ENCODE measurements at places on chromosomes 13 and 19. TPM values are rescaled to one million over a fixed set of nuclear protein-coding genes. Genes with fewer than 3 reads are reported as not detected.
A peak's percentile ranks its signal among the peaks of the same experiment; 100 is the strongest.

OR7A5 gene
- total RNA-seq, result not detected

GRCh38 chr13:30675717-30676116 lies 58.0 kb downstream of the USPL1 start:
- H3K4me3 ChIP-seq, result no peak overlapping the region
- H3K27ac ChIP-seq, result no peak overlapping the region
- DNase-seq, result no peak
- H3K27me3 ChIP-seq, result no peaks in the 10 kb centered on the region
- H3K36me3 ChIP-seq, result peaks cover 15% of the 10 kb centered on the region

DNA sequence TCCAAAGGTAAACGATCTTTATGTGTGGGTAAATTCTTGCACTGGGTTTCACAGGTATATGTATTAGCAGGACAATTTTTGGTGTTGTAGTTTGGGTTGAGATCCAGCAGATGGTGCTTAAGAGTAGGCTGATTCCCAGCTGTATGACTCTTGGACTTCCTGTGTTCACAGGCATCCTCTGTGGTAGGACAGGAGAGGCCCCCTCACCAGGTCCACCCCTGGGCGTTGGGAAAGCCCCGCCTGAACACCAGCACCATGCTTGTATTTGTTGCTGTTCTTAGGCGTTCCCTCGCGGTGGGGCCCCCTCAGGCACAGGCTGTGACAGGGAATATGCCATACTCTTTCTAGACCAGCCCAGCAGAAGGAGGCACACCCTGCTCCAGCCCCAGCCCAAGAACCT lies 49.5 kb upstream of the PCDH17 start:
- H3K27me3 ChIP-seq, result no peaks in the 10 kb centered on the region
- H3K4me1 ChIP-seq, result no peaks in the 10 kb centered on the region
- H3K4me3 ChIP-seq, result no peak overlapping the region
- DNase-seq, result peak; percentile 9

- H3K4me1 ChIP-seq, result peaks cover 20% of the 10 kb centered on the region
- no peak overlapping the region for H3K4me3 ChIP-seq
- DNase-seq, result no peak
- H3K36me3 ChIP-seq, result peaks cover 26% of the 10 kb centered on the region
- no peak overlapping the region for H3K27ac ChIP-seq
Observed at GRCh38 chr19:3190921-3191805, 5.4 kb downstream of the NCLN start.

DNA sequence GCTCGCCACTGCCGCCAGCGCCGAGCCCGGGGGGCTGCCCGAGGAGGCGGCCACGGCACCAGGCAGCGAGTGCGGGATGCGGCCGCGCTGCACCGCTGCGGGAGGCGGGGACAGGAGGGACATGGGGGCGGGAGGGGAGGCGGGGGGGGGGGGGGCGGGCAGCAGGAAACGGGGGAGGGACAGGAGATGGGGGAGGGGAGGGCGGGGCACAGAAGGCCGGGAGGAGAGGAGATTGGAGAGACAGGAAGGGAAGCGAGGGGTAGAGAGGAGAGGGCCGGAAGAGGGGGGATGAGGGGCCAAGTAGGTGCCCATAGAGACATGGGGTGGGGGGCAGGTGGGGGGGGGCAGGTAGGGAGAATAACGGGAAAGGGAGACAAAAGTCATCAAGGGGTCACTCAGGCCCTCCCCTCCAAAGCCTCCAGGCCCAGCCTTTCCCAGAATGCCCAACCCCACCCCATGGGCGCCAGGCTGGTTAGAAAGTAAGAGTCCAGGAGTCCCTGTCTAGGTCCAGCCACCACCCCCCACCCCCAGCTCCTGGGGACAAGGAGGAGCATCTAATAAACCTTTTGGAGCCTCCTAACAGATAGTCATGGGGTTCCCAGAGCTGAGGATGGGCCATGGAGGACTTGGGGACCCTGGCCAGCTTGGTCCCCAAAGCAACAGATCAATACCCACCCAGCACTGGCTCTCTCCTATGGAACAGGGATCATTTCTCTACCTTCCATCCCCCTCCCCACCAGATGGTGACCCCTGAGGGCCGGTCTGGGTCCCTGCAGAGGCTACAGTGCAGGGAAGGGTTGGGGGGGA lies 9.5 kb downstream of the NR2F6 start:
- no peak overlapping the region for H3K27ac ChIP-seq
- peak overlapping the region; percentile 57 for H3K4me3 ChIP-seq
- H3K27me3 ChIP-seq, result no peaks in the 10 kb centered on the region
- peaks cover 64% of the 10 kb centered on the region for H3K36me3 ChIP-seq
- H3K4me1 ChIP-seq, result peaks cover 2% of the 10 kb centered on the region
- peak; percentile 37 for DNase-seq

- peaks cover 11% of the 10 kb centered on the region for H3K4me1 ChIP-seq
- H3K36me3 ChIP-seq, result no peaks in the 10 kb centered on the region
- peaks cover 34% of the 10 kb centered on the region for H3K27me3 ChIP-seq
- no peak overlapping the region for H3K4me3 ChIP-seq
- DNase-seq, result no peak
- no peak overlapping the region for H3K27ac ChIP-seq
Observed at GRCh38 chr19:44602081-44602480, 11.3 kb upstream of the IGSF23 start.

Measured in MCF 10A (cell line).